A549 treated with AZD2906 at 1 μM for 4 hours (cell line): ENCODE measurements at places on chromosomes 5 and 9. TPM values are rescaled to one million over a fixed set of nuclear protein-coding genes. Genes with fewer than 3 reads are reported as not detected.

Gene SPARC
- 14.7 to 22.4 TPM (median 17.8 TPM) in 5 replicates for total RNA-seq

Gene PROB1
- total RNA-seq: 0.16 to 0.24 TPM (median 0.19 TPM) in 5 replicates

Gene MLANA
- not detected in 5 replicates for total RNA-seq

Gene CSF1R
- 0.15 to 0.31 TPM (median 0.20 TPM) in 5 replicates for total RNA-seq

Gene ANKRD34B
- total RNA-seq: 0.03 to 0.15 TPM (median 0.06 TPM) in 5 replicates

Gene GRXCR2
- not detected in 5 replicates for total RNA-seq

Gene IFNK
- 0.06 TPM in 1 of 5 replicates, not detected in the others for total RNA-seq

Gene DND1
- 0.42 to 0.92 TPM (median 0.60 TPM) in 5 replicates for total RNA-seq

Gene C9orf153
- 0.05 to 0.39 TPM (median 0.20 TPM) in 4 of 5 replicates, not detected in the other for total RNA-seq

Gene LVRN
- 0.03 to 0.16 TPM (median 0.06 TPM) in 4 of 5 replicates, not detected in the other for total RNA-seq

Gene LHX3
- 0.07 to 0.08 TPM (median 0.08 TPM) in 4 of 5 replicates, not detected in the other for total RNA-seq

Gene MZB1
- total RNA-seq: 0.07 to 0.11 TPM (median 0.09 TPM) in 3 of 5 replicates, not detected in the others

Gene PNPLA7
- total RNA-seq: 0.44 to 0.80 TPM (median 0.62 TPM) in 5 replicates

Gene SET
- total RNA-seq: 374 to 503 TPM (median 376 TPM) in 5 replicates

Gene NOXA1
- total RNA-seq: 0.71 to 1.8 TPM (median 1.6 TPM) in 5 replicates

Gene DHX29
- total RNA-seq: 18.5 to 23.7 TPM (median 20.8 TPM) in 5 replicates

Gene RNF180
- total RNA-seq: 0.18 to 0.38 TPM (median 0.29 TPM) in 5 replicates

Gene ORM1
- not detected in 5 replicates for total RNA-seq

Gene SMC2
- total RNA-seq: 16.6 to 28.0 TPM (median 20.5 TPM) in 5 replicates

Gene CCDC192
- not detected in 5 replicates for total RNA-seq

Gene DIMT1
- 35.9 to 40.7 TPM (median 37.9 TPM) in 5 replicates for total RNA-seq

Gene PAEP
- total RNA-seq: 0.24 to 0.43 TPM (median 0.26 TPM) in 5 replicates

Gene TMEM167A
- total RNA-seq: 59.6 to 83.6 TPM (median 78.6 TPM) in 5 replicates

Gene GLRX
- total RNA-seq: 70.2 to 149 TPM (median 79.2 TPM) in 5 replicates

Gene HMGCS1
- 49.7 to 66.3 TPM (median 53.2 TPM) in 5 replicates for total RNA-seq

Gene HSPA5
- 318 to 370 TPM (median 355 TPM) in 5 replicates for total RNA-seq

Gene ZCCHC9
- total RNA-seq: 26.7 to 31.5 TPM (median 28.2 TPM) in 5 replicates

Gene CYSRT1
- 3.0 to 5.0 TPM (median 5.0 TPM) in 5 replicates for total RNA-seq

Gene TICAM2
- 0.66 to 1.3 TPM (median 1.1 TPM) in 5 replicates for total RNA-seq

Gene WDR31
- 0.96 to 1.4 TPM (median 1.1 TPM) in 5 replicates for total RNA-seq

Gene PTPRD
- total RNA-seq: 0.13 to 0.49 TPM (median 0.26 TPM) in 5 replicates

Gene MRPL41
- total RNA-seq: 48.3 to 105 TPM (median 92.7 TPM) in 5 replicates

Gene NR4A3
- 1.5 to 2.1 TPM (median 1.9 TPM) in 5 replicates for total RNA-seq

Gene LIX1
- total RNA-seq: not detected in 5 replicates

Gene DBN1
- total RNA-seq: 54.9 to 72.4 TPM (median 65.5 TPM) in 5 replicates

Gene OR1Q1
- total RNA-seq: 0.07 TPM in 1 of 5 replicates, not detected in the others

Gene TNFSF8
- total RNA-seq: not detected in 5 replicates

Gene CRB2
- 0.09 to 0.23 TPM (median 0.13 TPM) in 5 replicates for total RNA-seq

Gene CDHR2
- 0.06 to 0.29 TPM (median 0.15 TPM) in 5 replicates for total RNA-seq
